Central memory CD4-positive, alpha-beta T cell (primary cell): ENCODE measurements at places on chromosomes 5 and 9.

- DNase-seq: no peak
Observed at GRCh38 chr9:134634667-134635230, 6.9 kb upstream of the COL5A1 start.

GRCh38 chr9:94928691-94929368, 202.3 kb downstream of the AOPEP start:
- no peak for DNase-seq

DNA sequence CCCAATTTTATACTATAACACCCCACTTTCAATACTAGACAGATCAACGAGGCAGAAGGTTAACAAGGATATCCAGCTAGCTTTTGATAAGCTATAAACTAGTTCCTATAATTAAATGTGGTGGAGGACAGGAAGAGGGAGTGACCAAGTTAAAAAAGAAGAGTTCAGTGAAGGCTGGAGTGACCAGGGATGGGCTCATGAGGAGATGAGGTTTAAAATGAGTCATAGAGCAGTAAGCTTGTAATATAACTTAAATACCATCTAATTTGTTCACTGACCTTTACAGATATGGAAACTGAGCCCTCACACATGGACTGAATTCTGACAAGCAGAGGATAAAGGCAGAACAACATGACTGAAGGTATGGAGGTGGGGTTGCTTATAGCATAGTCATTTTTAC, 284.5 kb downstream of the SPATA31D1 start:
- no peak for DNase-seq

GRCh38 chr9:109728686-109729300, 51.2 kb upstream of the PALM2AKAP2 start:
- DNase-seq: no peak

GRCh38 chr5:135600971-135601381, 22.2 kb upstream of the CXCL14 start:
- DNase-seq: no peak

DNA sequence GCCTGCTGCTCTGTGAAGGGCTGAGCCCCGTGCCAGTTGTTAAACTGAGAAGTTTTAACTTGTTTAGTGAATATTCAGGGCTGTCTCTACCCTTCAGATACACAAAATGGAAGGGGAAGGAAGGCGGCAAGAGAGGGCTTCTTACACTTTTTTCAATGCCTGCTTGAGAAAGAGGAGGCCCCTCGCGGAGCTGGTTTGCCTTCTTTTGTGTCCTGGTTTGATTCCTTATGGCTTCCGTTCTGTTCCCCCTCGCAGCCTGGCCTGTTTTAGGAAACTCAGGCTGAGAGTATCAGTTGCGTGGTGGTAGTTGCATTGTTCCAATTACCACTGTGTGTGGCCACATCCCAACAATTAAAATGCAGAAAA, 1.0 kb downstream of the FAM53C start:
- no peak for DNase-seq
